Glutamatergic neuron (in vitro differentiated cells): ENCODE measurements at places on chromosomes 3 and 15. TPM values are rescaled to one million over a fixed set of nuclear protein-coding genes. Genes with fewer than 3 reads are reported as not detected.

The GPR171 gene
- not detected for total RNA-seq

The NRG4 gene
- not detected for total RNA-seq

The HRG gene
- not detected for total RNA-seq

The COL8A1 gene
- 0.25 TPM for total RNA-seq

The PLSCR5 gene
- total RNA-seq, result not detected

The MYO5C gene
- total RNA-seq, result 0.66 TPM

The ALDH1L1 gene
- total RNA-seq, result not detected

- H3K27ac ChIP-seq, result no peak overlapping the region
- H3K27me3 ChIP-seq, result no peaks in the 10 kb centered on the region
- no peak overlapping the region for H3K4me3 ChIP-seq
- no peak for DNase-seq
- H3K4me1 ChIP-seq, result peaks cover 2% of the 10 kb centered on the region
Measured at GRCh38 chr3:98808071-98808470, 44.9 kb downstream of the ST3GAL6 start.

- no peaks in the 10 kb centered on the region for H3K4me1 ChIP-seq
- H3K4me3 ChIP-seq, result no peak overlapping the region
- no peak for DNase-seq
- no peaks in the 10 kb centered on the region for H3K36me3 ChIP-seq
- no peaks in the 10 kb centered on the region for H3K27me3 ChIP-seq
Measured at GRCh38 chr3:40593351-40593750, 68.6 kb downstream of the ZNF621 start.

GRCh38 chr15:73026511-73027054 lies 25.7 kb upstream of the NEO1 start:
- no peak overlapping the region for H3K4me3 ChIP-seq
- no peak for DNase-seq
- H3K4me1 ChIP-seq, result peaks cover 25% of the 10 kb centered on the region
- no peak overlapping the region for H3K27ac ChIP-seq
- H3K27me3 ChIP-seq, result peaks cover 2% of the 10 kb centered on the region

DNA sequence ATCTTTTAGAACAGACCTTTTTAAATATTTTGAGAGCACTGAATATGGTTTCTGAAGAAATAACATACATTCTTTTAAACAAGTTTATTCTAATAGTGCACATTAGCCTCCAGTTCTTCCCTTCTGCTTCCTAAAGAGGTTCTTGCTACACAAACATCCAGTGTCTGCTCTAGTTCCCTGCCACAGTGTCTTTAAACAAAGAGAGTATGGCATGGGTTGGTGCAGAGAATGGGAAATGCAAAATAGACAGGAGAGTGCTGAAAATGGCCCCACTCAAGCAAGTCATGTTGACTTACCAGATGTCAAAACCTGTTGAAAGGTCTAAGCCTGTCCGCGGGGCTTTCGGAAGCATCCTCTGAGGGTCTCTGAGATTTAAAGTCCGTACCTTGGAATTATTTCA lies 72.1 kb upstream of the RPL35A start:
- H3K27me3 ChIP-seq, result peaks cover 2% of the 10 kb centered on the region
- H3K4me1 ChIP-seq, result peaks cover 20% of the 10 kb centered on the region
- H3K27ac ChIP-seq, result no peak overlapping the region
- peaks cover 5% of the 10 kb centered on the region for H3K36me3 ChIP-seq
- DNase-seq, result no peak
- no peak overlapping the region for H3K4me3 ChIP-seq

DNA sequence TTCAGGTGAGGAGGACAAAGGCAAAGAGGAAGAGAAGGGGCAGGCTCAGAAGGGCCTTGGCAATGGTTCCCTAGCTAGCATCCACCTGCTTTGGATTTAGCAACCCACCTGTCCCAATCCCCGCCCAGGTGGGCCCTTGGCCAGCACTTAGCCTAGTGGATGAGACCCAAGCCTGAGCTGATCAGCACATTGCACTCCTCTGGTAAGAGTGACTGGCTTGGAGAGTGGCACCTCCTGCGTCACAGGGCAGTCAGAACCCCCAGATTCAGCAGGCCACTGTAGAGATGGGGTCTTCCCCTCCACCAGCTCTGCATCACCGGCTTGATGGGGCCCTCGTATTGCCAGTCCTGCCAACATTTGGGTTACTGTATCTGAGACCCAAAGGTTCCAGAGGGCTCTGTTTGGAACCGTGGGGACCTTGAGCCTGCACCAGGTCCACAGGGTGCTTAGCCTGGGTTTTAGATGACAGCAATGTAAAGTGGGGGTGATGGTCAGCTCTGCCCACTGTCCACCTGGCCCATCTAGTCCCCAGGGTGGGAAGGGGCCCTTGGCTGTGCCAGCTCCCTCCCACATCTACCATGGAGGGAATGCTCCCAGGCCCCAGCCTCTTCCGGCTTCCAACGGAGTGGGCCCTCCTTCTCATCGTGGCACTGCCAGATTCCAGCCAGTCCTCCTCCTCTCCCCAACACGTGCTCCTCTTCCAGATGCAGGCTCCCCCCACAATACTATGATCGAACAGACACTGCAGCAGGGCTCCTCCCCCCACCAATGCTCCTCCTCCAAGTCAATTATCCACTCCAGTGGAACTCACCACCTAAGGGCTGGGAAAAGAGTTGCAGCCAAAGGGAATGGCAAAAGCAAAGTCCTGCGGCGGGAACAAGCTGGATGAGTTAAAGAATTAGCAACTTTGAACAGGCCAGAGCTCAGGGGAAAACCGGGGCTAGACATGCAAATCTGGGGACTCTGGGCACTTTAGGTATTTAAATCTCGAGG lies 45.7 kb downstream of the LHFPL4 start:
- no peak overlapping the region for H3K27ac ChIP-seq
- H3K36me3 ChIP-seq, result no peaks in the 10 kb centered on the region
- peaks cover 4% of the 10 kb centered on the region for H3K4me1 ChIP-seq
- peaks cover 11% of the 10 kb centered on the region for H3K27me3 ChIP-seq
- DNase-seq, result no peak
- no peak overlapping the region for H3K4me3 ChIP-seq

DNA sequence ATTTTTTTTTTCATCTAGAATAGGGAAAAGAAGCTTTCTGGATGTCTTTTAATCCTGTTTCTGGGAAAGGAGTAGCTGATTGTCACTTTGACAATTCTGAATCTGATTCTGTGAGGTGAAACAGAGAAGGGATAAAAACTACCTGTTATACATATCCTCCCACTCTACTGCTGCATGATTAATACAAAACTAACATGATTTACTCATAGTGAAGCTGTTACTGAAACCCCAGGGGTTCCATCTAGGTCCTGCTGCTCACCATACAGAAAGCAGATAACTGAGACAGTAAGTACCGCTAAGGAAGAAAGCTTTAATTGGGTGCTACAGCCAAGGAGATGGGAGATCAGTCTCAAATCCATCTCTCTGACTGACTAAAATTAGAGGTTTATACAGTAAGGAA lies 610.9 kb upstream of the ALCAM start:
- H3K4me3 ChIP-seq, result no peak overlapping the region
- H3K27me3 ChIP-seq, result no peaks in the 10 kb centered on the region
- no peaks in the 10 kb centered on the region for H3K4me1 ChIP-seq
- no peaks in the 10 kb centered on the region for H3K36me3 ChIP-seq

DNA sequence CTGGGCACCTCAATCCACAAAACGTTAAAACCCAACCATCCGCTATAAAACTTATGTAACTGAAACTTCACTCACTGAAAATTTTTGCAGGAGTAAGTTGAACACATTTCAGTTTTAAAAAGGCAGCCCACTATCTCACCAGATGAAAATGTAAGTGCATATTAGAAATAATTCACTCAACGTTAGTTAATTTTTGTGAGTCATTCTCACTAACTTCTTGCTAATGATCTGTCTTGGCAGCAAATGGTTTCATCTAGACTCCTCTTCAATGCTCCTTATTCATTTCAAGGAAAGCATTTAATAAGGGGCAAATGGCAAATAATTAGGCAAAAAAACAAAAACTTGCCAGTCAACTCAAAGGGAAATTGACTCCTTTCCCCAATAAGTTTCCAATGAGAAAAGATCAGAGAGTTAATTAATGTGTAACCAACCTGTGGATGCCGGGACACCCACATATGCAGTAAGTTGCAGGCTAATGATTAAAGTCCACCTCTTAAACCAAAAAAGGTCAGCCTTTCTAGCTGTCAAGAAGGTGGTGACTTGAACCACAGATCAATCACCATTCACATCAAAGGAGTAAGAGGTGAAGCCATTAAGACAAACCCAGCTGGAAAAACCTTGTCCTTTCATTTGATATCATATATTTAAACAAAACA lies 22.9 kb upstream of the PRICKLE2 start:
- H3K27ac ChIP-seq, result no peak overlapping the region
- H3K4me3 ChIP-seq, result no peak overlapping the region
- H3K4me1 ChIP-seq, result peaks cover 3% of the 10 kb centered on the region
- no peaks in the 10 kb centered on the region for H3K36me3 ChIP-seq
